ENCODE measurements at places on chromosomes 5 and 9.
A peak's percentile ranks its signal among the peaks of the same experiment; 100 is the strongest.

GRCh38 chr5:137575211-137575610 is 76.1 kb upstream of the SPOCK1 start:
- DNase-seq, result no peak

- no peak for DNase-seq
These were observed 92.3 kb downstream of the FSTL4 start for GRCh38 chr5:133520062-133520461.

DNA sequence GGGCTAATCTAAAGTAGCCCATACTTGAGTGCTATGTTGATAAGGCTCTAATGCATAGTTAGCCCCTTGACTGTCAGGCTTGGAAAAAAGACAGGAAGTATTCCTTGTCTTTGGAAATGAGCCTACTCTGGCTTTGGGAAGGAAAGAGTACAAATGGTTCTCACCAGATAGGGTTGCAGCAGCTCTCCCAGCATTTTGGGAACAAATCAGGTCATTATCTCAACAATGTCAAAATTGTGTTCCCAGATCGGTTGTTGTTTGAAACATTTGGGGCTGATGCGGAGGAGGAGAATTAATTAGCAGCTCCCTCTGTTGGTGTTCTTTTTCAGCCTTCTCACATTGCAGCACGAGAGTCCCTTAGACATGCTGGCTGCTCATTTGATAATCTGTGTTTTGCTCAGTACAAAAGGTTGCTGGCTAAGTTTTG is 294.7 kb upstream of the DMRT1 start:
- no peak for DNase-seq

DNA sequence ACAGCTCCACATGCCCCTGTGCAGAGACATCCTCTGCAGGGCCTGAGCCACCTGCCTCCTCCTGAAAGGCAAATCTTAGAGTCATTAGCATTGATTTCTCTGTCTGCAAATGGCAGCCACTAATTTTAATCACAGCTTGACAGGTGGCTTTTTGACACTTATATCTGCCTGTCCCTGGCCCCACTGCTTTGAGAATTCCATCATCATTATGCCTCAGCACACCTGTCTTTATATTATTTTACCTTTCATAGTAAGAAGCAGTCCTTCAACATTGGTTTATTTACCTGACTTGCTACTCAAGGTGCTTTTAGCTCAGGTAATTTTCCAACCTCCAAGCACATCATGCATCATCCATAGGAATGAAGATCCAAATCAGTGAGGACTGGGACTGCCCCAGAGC is 451.3 kb downstream of the MTRR start:
- no peak for DNase-seq

- DNase-seq, result no peak
These were observed 254.5 kb downstream of the ARRDC3 start for GRCh38 chr5:91128604-91129003.

DNA sequence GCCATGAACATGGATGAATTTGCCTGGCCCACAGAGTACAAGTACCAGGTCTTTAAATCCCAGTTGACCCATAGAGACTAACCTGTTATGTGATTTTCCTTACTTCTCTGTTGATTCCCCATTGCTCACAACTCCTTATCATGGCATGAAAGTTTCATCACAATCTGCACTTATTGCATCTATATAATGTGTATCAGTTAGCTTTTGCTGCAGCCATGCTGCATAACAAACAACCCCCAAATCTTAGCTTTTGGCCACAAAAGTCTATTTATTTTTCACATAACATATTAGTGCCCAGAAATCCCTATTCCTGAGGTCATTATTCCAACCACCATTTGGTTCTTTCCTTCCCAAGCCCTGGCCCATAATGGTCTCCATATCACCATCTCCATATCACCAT is 3.7 kb downstream of the GGTA1 start:
- DNase-seq, result no peak

DNA sequence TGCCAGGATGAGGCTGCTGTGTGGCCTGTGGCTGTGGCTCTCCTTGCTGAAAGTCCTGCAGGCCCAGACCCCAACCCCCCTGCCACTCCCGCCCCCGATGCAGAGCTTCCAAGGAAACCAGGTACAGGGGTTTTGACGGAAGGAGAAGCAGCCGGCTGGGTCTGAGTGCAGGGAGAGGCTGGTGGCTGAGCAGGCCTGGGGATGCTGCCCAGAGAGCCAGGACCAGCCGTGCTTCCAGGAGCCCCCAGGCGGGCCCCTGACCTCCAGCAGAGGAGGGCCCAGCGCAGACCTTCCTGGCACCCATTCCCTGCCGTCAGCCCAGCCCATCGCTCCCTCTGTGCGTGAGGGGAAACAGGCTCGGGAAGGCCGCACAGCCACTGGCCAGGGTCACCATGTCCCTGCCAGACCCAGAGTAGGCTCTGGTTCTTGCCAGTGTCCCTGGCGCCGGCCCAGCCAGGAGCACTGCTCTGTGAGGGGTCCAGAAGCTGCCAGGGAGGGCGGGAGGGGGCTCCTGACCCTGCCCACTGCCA is 313 bp downstream of the LCN12 start:
- DNase-seq, result no peak

DNA sequence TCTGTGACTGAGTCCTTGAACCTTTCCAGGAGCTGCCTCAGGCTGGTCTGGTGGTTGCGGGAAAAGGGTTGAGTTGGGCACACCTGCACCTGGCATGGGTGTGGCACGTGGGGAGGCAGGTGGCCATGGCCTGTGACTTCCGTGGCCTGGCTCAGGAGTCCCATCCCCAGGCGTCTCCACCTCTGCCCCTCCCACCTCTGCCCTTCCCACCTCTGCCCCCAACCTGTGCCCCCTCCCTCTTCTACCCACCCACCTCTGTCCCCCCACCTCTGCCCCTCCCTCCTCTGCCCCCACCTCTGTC is 1.9 kb upstream of the QRFP start:
- DNase-seq, result no peak

GRCh38 chr5:126445502-126446174 is 22.4 kb downstream of the GRAMD2B start:
- DNase-seq, result peak; percentile 67

DNA sequence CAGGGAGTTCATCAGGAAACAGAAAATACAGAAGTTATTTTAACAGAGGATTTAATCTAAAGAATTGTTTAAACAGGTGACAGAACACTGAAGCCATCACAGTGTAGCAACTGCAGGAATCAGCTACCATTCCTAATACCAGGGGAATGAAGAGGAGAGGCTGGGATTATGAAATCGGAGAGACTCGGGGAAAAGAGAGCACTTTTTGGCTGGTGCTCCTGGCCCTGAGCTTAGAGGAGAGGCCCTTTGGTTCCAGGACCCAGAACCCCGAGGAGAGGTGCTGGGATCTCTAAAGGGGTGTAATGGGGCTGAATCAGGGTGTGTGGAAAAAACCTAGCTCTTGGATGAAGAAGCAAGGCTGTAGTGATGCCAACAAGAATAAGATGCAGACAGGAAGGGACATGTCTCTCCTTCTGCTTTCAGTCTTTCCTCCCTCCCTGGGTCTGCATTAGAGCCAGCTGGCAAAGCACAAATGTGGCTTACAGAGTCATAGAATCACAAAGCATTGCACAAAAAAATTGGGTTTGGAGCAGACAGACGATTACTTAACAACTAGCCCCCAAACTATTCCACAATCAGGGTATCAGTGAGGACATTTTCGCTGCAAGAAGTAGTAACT is 11.6 kb upstream of the SFXN1 start:
- DNase-seq, result no peak

DNA sequence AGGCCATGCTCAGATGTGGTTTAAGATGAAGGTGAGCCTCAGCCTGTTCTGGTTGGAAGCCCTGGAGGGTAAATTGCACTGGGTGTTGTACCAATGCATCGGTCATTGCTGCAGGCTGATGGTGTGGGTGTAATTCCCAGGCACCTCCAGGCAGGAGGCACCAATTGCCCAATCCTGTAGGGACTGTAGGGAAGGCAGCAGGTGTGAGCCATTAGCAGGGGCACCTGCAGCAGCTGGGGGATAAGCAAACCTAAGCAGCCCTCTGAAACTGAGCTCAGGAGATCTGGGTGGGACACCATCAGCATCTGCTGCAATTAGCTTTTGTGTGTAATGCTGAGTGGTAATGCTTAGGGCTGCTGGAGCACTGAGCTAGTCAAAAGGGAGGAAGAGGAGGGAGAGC is 190.1 kb upstream of the TBC1D2 start:
- no peak for DNase-seq

DNA sequence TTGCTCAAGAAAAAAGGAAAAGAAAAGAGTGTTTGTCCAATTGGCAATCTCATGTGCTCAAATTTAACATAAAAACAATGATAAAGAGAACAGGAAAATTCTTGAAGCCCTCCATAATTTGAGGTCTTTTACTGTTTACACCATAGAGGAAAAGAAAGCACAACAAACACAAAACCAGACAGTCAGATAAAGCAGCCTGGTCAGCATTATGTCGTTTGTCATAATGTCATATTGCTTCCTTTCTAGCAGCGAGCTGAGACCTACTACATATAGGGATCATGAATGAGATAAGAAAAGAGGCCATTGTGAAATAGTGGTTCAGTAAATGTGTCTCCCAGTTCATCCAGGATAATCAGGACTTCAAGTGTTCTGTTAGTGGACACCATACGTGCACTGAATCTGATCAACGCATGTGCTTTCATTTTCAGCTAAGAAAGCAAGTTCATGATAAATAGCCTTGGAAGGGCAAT is 64.7 kb upstream of the SELENOP start:
- no peak for DNase-seq

DNA sequence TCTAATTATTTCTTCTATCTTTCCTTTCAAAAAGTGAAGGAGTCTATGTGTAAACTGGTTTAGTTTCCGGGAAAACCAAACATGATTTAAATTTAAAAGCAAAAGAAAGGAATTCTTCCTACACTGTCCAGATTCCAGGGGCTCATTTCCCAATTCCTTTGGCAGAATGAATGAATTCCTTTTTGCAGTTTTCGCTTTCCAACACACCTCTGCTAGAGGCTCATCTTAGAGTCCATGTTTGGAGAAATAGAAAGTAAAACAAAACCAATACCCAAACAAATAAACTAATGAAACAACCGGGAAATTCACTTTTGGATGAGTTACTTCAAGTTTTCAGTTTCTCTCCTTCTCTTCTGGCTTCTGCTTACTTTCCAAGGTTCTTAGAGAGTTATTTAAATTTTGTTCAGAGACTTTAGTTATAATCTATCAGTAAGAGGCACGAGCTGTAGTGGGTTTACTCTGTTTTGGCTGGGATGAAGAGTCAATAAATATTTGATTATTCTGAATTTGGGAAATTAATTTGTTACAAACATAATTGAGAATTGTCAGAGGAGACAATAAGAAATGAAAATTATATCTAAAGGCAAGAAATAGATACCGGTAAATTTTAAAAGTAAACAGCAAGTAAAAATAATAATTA is 365.0 kb upstream of the CDH9 start:
- peak; percentile 23 for DNase-seq

- DNase-seq, result no peak
These were observed 60.3 kb downstream of the S1PR3 start for GRCh38 chr9:89051421-89052025.

DNA sequence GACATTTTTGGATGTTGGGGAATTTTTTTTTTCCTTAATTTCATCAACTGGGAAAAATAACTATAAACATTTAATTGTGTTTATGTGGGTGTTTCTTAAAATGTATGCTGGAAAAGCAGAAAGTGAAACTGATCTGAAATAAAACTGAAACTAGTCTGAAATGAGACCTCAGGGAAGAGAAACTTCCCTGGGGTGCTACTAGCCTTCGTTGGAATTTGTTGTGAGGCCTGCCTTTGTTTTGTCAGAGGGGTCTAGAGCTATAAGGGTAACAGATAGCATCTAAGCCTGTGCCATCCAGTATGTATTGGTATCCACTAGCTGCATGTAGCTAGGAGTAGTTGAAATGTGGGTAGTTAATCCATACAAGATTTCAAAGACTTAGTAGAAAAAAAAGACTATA is 10.4 kb downstream of the ZNF618 start:
- DNase-seq, result no peak

DNA sequence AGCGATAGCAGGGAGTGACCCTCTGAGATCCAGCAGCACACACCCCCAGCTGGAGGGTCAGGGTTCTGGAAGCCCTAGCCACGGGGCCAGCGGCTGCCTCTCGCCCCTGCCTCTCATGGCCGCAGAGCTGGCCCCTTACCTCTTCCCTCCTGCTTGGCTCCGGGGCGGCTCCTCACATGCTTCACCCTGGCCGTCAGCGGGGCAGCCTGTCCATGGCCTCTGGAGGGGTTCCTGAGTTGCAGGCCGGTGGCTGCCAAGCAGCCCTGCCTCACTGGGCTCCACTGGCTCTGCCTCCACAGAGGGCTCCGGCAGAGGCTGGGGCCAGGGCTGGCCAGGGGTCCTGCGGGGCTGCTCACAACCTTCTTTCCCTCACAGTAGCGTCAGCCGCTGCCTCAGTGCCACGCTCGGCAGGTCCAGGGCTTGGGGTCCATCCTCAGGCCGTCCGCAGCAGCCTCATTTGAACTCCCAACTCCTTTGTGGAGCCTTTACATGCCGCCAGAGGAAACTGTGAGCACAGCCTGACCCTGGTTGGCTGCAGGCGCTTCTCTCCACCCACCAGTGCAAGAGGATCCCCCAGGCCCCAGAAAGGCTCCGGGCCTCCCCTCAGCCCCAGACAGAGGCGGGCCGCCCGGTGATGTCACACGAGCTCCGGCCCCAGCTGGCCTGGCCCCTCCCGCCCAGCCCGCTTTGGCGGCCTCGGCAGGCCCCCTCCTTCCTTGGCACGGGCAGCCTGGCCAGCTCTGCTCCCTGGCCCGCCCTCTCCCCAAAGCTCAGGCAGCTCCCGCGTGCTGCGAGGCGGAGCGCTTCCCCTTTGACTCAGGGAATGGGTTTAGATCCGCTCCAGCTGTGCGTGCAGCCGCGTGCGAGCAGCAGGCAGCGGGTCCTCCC is at the start of gene ANGPTL2:
TSS of gene ANGPTL2 (minus strand) at position 460 of the 888 bp plus-strand sequence. CDS start 13,904 bp downstream, outside the sequence.
- peak; percentile 92 for DNase-seq

- DNase-seq, result no peak
These were observed 406.9 kb downstream of the KDM4C start for GRCh38 chr9:7164440-7165330.

GRCh38 chr5:173159256-173159655 is 14.9 kb downstream of the BNIP1 start:
- no peak for DNase-seq

DNA sequence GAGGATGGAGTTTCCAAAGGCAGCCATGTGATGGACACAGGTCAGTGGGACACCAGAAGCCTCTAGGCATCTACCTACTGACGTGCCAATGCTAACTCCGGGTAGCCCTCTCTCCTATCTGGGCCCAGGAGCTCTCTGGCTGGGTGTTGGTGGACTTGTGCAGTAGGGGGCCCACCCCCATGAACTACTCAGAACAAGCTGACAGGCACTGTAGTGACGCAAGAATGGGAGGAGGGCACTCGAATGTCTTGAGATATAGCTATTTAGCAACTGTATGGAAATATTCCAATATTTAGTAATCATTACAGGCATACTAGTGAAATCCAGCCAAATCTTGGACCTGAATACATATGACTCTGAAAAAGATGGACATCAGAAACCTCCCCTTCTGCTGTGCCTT is 5.7 kb upstream of the DOCK2 start:
- DNase-seq, result peak; percentile 56

Measured in fibroblast of skin of right biceps (primary cell).